EL (cell line): ENCODE measurements at places on chromosomes 2 and 18.

DNA sequence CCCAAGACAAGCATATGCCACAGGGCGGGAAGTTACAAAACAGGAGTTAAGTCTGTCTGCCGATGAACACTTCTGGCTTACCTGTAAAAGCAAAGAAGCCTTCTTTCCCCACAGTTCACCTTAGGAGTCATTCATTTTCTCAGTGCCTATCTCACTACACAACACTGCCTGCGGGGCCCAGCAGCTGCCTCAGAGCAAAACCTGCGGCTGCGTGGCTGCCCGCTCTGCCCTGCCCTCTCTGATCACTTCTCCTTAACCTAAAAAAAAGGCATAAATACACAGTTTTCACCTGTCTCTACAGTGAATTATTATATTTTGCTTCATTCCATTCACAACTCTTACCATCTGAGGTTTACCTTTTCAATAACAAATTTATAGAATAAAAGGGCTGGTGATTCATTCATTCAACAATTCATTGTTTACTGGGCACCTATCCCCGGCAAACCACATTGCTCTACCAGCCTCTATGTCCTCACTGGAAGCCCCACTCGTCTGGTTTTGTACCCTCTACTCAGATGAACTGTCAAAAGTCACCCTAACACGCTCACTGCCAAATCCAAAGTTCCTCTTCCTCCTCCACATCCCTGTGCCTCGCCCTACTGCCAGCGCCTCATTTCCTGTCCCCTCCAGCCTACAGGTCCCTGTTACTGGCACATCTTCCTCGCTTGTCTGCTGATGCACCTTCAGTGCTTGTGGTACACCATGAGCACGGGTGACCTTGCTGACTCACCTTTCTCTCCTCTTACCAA lies 31.4 kb downstream of the AFG3L2 start:
- no peak for DNase-seq

DNA sequence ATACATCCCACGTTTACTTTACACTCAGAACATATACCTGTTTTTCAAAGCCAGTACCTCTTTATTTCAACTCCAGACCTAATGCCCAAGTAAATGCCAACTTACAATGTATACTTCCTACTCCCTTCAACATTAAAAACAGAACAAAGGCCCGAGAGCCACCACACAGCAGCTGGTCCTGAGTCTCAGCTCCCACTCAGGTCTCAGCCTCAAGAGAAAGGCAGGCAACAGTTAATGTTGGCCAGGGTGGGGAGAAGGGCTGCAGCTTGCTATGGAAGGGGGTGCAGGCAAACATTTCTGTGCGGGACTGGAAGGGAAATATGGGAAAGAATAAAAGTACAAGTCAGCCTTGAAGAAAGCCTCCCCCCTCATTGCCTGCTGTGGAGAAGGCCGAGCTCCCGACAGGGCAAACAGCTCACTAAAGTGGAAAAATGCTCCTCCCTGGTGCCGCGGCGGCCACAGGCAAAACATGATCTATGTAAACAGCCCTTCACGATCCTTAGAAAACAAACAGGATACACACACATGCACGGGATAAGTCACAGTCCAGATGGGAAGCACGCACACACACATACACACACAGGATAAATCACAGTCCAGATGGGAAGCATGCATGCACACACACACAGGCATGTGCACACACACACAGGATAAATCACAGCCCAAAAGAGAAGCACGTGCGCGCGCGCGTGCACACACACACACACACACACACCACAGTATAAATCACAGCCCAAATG lies 67.4 kb downstream of the ADNP2 start:
- DNase-seq, result no peak

DNA sequence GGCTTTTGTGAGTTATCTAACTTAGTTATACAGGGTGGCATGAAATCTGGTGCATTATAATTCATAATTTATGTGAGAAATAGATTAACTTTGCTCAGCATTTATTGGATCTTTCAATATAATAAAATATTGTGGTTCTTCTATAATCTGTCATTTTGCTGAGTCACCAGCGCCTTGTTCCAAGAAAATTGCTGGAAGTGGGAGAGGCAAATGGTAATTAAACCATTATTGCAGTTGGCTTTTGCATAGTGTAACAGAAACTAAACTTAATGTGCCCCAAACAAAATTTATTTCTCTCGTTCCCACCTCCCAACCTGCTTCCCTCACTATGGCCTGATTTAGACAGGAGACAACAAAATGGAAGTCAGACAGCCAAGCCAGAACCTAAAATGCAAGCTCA lies 146.3 kb downstream of the GALR1 start:
- no peak for DNase-seq

DNA sequence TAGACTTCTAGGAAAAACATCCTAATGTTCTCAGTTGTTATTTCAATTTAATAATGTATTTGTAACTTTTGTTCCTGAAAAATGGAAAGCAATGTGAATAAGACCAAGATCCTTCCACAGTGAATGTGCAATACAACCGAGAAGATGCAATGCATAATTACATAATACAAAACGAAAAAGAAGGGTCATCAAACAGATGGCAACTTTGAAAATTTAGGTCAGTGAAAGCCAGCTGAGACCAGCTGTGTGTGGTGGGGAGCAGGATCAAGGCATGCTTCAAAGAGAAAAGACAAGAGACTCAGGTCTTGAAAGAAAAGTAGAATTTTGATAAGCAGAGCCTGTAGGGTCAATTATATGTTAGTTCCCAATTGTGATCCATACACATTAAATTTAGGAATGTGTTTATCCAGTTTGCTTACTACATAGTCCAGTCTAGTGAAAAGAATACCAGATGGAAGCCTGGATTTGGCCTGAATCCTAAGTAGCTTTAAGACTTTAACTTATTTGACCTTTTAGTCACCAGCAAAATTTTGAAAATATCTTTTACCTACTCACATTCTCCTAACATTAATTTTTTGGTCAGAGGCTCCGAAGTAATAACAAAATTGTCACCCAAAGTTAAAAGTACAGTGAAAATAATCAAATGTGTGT lies 93.7 kb downstream of the COBLL1 start:
- DNase-seq, result no peak

DNA sequence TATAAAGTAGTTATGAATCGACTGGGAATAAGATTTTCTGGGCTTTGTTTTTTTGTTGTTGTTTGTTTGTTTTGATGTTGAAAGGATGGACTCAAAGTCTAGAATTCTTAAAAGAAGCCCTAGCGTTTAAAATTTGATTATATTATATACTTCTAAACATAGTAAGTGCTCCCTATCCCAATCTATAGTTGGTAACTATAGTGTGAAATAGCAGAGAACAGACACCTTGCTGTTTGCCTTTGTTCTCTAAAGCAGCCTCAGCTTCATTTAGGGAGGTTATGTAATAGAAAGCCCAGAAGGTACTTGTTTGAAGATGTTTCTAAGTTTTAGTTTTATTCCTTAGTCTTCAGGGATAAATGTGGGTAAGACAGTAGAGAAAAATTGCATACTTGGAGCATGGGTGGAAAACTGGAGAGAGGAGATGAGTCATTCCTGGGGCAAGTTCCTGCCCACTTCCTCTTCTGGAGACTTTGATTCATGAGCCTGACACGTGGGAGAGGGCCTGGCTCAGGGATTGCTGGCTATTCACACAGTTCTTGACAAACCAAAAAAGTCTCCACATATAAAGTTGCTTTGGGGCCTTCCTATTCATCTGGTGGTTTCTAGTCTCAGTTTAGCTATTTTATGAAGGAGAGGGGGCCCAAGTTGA lies 131.9 kb downstream of the MYO1B start:
- peak; percentile 94 for DNase-seq

GRCh38 chr2:112588611-112589045 lies 4.2 kb downstream of the CHCHD5 start:
- no peak for DNase-seq

DNA sequence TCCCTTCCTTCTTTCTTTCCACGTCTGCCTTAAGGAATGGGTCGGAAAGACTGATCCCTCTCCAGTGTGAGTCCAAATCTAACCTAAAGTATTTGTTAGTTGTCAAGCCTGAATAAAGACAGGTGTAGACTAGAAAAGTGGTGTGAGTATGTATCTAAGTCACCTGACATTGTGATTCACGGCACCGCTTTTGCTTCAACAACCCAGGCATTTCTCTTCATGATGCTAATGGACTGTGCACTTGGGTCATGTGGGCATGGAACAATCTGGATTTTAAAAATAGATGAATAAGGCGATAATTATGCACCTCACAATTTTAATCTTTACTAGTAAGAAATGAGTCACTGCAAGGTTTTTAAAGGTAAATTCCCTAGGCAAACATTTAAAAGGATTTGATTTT lies 107.5 kb downstream of the LIPG start:
- DNase-seq, result no peak

GRCh38 chr2:222715742-222716141 lies 44.3 kb downstream of the MOGAT1 start:
- no peak for DNase-seq

DNA sequence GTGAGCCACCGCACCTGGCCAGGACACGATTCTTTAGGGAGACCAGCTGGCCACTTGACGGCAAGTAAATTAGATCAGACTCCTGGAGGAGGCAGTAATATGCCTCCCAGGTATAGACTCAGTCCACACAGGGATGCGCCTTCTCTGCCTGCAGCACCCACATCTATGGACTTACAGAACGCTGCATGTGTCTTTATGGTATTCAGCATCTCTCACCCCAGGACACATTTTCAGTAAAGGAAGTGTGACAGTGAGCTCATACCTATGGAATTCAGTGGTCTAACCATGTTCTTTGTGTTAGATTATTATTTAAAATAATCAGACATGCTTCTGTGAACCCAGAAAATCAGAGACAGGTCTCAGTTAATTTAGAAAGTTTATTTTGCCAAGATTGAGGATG lies 5.9 kb upstream of the NARS1 start:
- DNase-seq, result peak; percentile 76

- DNase-seq, result no peak
Measured at GRCh38 chr2:31561823-31562222, 18.9 kb downstream of the SRD5A2 start.

DNA sequence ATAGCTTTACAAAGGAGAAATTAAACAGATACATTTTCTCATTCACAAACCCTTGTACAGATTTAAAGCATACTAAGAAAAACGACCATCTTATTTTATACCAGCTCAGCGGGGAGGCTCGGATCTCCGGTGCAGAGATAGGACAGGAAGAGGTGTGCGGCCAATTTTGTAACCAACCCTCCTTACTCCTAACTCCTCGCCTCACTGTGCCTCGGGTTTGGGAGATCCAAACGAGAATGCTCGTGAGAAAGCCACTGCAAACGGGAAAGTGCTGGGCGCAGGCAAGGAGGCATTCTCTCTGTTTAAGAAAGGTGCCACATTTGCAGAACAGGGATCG lies 1.2 kb downstream of the KDSR start:
- DNase-seq, result peak; percentile 37

DNA sequence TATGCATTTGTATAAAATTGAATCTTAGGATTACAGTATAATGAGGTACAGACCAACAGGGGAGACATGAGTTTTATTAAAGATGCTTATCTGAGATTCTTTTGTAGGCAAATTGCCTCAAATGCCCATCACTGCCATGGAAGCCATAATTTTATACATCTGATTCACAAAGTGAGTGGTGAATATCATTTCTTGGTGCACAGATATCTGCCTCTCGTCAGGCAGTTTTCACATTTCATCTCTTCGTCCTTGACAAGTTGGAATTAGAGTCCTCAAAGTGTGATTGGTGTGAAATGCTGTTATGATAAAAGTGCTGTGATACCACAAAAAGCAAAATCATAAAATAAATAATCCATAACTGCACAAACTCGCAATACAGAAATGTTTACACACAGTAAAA lies 1602.8 kb upstream of the DDX18 start:
- DNase-seq, result no peak

GRCh38 chr18:58796220-58796619 lies 68.5 kb upstream of the ZNF532 start:
- no peak for DNase-seq

DNA sequence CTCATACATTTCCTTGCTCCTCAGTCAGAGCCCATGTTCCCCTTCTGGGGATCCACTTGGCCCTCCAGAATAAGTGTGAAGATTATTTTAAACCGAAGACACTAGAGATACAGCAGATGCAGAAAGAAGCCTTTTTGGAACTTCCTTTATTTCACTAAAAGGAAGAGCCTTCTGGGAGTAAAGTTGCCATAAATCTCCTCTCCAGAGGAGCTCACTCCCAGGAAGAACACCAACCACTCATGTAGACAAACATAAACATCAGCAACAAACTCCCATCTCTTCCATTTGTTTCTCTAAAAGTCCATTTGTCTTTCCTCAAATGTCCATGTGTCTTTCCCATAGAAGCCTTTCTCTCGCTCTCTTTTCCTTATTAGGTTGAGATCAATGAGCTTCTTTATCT lies 62.4 kb upstream of the MSH6 start:
- no peak for DNase-seq

DNA sequence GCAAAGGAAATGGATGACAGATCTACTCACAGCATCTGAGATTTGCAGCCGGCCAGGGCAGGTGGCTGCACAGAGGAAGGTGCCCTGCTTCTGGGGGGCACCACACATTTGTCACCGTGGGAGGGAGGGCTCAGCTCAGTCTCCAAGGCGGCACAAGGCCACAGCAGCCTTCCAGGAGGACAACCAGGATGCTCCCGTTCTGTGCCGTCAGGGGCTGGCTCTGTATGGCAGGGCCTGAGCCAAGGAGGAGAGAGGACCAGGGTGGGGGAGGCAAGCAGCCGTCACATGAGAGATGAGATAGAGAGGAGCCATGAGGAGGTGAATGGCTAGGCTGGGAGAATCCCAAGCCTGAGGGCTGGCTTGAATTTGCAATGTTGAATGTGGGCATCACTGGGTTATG lies 4.6 kb upstream of the BOK start:
- DNase-seq, result no peak

- DNase-seq, result peak; percentile 43
Measured at GRCh38 chr2:96856776-96857666, 795 bp downstream of the ANKRD39 start.

GRCh38 chr18:6150430-6150829 lies 255.1 kb upstream of the TMEM200C start:
- DNase-seq, result no peak

DNA sequence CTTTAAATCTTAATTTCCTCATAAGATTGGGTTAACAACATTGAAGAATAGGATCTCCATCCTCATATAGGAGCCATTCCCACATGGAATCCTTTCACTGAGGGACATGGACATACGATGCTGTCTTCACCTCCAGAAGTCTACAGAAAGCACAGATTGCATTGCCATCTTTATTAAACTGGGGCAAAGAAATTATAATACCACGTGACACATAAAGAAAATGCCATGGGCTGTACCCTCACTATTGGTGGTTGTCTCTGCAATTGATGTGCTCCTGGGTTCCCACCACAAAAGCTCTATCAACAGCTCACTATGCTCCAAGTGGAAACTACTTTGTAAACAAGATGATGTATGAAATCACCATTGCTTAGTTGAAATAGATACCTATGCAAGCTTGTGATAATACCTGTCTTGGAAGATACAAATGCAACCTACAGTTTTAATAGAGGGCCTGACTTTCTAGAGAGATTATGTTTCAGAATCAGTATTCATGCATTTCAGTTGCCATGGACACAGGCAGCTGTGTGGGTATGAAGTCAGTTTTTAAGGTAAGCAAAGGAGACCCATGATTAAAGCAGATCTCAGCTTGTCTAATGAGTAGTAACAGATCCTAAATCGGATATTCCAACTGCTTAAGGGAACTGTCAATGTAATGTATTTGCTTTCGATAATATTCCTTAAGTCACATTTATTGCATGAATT lies 337.0 kb downstream of the RAD51AP2 start:
- no peak for DNase-seq

GRCh38 chr2:45850558-45850957 lies 199.1 kb downstream of the PRKCE start:
- no peak for DNase-seq
